ENCODE measurements at places on chromosomes 1 and 21.

- DNase-seq: no peak
Measured at GRCh38 chr1:61379693-61380092, 297.3 kb downstream of the NFIA start.

- no peak for DNase-seq
Measured at GRCh38 chr1:183638649-183639387, 3.2 kb upstream of the ARPC5 start.

DNA sequence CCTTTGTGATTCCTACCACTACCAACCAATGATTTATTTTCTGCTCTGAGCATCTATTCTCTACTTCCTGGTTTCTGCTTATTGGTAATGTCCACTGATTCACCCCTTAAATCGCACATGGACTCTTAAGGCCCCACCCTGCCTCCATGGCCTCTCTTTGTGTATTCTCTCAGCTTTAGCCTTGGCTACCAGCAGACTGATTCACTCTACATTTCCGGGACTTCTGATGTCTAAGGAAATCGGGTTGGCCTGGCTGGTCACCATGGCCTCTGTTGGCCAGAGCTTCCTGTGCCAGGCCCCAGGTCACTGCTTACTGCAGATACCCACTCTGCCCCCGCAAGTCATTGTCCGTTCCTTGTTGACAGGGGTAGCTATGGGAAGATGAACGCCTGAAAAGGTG is 40.9 kb downstream of the PDPN start:
- no peak for DNase-seq

DNA sequence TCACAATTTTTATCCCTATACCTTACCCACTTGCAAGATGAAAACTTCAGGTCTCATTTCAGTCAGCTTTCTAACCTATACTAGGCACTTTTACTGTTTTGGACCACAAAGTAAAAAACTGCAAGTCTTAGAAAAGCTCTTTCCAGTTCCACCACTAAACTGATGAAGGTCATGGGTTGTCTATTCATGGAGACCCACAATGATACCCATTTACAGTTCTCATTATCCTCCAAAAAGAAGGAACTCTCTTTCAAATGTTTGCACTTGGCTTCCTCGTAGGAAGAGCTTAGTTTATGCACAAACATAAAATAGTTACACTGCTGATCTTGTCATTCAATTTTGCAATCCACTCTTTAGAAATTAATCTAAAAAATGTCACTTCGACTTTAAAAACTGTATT is 9.3 kb downstream of the ZNF281 start:
- DNase-seq: no peak

GRCh38 chr1:64811131-64811530 is 66.3 kb downstream of the RAVER2 start:
- DNase-seq: no peak

GRCh38 chr1:108601708-108602410 is 42.0 kb downstream of the EEIG2 start:
- no peak for DNase-seq

- no peak for DNase-seq
Measured at GRCh38 chr1:169184812-169185211, 78.3 kb downstream of the ATP1B1 start.

DNA sequence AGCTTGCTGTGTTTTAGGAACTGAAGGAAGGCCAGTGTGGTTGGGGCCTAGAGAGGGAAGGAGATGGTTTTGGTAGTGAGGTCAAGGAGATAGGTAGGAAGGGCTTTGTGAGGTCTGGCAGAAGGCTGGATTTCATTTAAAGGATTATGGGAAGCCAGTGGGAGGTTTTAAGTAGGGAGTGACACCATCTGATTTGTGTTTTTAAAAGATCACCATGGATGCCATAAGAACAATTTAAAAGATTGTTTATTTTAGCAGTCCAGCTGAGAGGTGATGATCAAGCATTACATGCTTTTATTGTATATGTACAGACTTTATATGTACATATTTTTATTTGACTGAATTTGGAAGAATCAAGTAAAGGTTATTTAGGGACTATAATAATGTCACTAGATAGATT is 26.4 kb downstream of the RGL1 start:
- no peak for DNase-seq

DNA sequence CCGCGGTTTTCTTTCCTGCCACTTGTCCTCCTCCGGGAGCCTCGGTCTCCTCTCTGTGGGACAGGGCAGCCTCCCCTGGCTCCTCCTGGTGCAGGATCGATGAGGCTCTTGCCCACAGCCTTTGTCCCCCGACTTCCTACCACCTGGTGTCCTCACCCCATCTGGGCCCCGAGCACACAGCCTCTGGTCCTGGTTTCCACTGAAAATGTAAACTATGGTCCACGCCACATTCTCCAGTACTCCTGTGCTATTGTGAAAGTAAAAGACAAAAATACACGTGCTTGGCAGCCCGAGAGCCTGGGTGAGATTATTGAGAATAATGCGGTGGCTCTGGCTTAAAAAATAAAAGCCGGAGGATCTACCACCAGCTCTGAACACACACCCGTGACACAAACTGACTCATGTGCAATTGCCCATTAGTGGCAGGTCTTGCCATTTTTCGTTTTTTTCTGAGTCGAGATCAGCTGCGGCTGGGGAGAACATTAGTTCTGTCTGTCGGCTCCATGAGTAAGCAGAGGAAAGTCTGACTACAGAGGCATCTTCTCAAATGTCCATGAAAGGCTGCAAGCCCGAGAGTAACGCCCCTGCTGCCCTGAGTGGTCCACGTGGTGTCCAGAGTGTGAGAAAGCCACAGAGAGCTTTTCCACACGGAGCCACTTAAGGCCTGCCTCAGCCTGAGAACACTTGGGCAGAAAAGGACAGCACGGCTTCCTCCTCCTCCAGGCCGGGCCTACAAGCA is 5.7 kb upstream of the COL6A2 start:
- DNase-seq: no peak

DNA sequence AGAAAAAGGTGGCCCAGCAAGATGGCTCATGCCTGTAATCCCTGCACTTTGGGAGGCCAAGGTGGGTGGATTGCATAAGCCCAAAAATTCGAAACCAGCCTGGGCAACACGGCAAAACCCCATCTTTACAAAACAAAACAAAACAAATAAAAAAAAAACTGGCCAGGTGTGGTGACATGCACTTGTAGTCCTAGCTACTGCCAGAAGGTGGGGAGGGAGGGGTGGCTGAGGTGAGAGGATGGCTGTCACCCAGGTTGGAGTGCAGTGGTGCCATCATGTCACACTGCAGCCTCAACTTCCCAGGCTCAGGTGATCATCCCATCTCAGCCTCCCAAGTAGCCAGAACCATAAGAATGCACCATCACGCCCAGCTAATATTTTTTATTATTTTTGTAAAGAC is 22.8 kb downstream of the RERE start:
- no peak for DNase-seq

GRCh38 chr1:115160728-115161127 is 71.4 kb upstream of the TSPAN2 start:
- DNase-seq: no peak

GRCh38 chr1:235021321-235021720 is 107.3 kb downstream of the TOMM20 start:
- DNase-seq: no peak

- DNase-seq: no peak
Measured at GRCh38 chr1:190476806-190477205, 858 bp downstream of the BRINP3 start.

DNA sequence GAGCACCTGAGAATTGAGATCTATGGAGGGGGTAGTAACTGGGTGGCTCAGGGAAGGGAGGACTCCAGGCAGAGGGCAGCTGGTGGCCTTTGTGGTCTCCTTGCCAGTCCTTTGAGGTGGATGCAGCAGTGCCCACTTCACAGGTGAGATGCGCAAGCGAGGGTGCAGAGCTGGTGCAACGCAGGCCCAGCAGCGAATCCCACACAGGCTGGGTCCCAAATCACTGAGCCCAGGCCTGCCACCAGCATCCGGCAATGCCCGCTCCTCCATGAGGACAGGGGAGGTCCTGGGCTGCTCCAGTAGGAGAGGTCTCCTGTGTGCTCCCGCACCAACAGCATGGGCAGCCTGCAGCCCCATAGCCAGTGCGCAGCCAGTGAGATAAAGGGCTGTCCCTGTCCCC is 318.0 kb downstream of the PCP4 start:
- no peak for DNase-seq

- no peak for DNase-seq
Measured at GRCh38 chr1:101360506-101360905, 123.7 kb downstream of the S1PR1 start.

GRCh38 chr1:150560011-150560438 is 10.8 kb downstream of the ADAMTSL4 start:
- peak; percentile 83 for DNase-seq

DNA sequence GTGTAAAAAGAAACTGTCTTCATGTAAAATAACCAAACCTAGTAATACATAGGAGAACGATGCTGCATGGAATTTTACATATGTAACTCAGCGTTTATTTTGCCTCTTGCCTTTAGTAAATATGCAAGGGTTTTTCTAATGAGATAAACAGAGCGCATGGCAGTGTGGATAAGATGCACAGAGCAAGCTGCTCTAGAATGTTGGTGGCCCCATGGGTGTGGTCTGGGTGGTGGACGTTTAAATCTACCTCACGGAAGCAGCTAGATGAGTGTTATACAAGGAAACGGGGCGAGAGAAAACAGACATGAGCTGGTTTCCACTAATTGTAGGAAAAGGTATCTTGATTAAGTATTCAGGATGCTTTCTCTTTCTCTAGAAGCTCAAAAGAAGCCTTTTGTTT is 205.9 kb downstream of the DSCAM start:
- DNase-seq: no peak

- DNase-seq: peak; percentile 93
Measured at GRCh38 chr1:36602184-36602583, 119.5 kb upstream of the CSF3R start.

DNA sequence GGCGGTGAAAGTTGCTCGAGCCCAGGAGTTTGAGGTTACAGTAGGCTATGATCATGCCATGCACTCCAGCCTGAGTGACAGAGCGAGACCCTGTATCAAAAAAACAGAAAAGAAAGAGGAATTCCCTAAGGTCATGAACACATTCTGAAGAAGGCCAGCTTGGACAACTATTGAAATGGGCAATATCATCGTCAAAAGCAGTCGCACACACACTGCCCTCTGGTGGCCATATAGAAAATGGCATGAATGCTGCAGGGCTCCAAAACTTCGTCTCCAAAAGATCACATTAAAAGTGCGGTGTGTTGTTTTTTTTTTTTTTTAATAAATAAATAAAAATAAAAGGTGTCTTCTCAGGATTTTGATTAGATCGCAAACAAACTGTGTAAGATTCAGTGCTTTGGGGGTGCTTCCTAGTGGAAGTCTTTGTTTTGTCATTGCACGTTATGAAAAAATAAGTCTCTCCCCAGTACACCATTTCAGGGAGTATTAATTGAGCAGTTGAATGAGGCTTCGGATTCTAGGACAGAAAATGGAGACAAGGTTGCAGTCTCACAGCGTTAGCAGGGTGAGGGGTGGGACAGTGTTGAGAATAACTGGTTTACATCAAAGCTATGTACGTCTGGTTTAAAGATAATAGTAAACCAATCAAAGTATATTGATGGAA is 87.5 kb upstream of the FMN2 start:
- no peak for DNase-seq

GRCh38 chr1:147218606-147219005 is 6.5 kb downstream of the FMO5 start:
- no peak for DNase-seq

DNA sequence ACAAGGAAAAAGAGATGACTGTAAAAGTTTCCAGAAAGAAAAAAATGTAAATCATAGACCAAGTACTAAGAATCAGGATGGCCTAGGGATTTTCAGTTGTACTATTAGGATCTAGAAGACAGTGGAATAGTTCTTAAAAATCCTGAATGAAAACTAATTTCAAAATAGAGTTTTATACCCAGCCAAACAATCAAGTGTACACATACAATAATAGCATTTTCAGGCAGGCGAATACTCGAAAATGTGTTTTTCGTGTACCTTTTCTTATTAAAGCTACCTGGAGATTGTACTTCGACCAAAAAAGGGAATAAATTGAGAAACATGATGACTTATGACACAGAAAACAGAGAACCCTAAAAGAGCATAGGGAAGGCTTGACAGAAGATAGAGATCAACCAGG is 118.6 kb downstream of the SDCCAG8 start:
- DNase-seq: no peak

GRCh38 chr21:32413015-32413504 is 554 bp downstream of the EVA1C start:
- no peak for DNase-seq

GRCh38 chr1:228697207-228698016 is 37.9 kb upstream of the RHOU start:
- peak; percentile 36 for DNase-seq

- no peak for DNase-seq
Measured at GRCh38 chr1:44616284-44616990, 57.8 kb downstream of the TMEM53 start.

DNA sequence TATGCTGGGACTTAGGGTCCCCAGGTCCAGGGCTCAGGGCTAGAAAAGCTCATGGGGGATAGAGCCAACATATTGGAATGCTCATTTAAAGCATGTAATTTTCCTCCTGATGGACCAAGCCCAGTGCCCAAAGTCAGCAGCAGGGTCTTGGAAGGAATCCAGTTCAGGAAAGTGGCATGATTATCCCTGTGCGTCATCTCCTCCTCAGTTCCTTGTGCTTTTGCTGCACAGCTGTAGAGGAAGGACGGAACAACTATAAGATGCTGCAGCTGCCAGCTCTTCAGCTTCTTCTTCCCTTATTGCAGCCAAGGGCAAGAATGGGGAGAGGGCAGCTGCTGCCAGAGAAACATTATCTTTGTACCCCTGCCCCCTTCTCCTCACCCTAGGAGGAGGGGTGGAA is 58.4 kb downstream of the OVGP1 start:
- no peak for DNase-seq

GRCh38 chr1:11320153-11320936 is 47.3 kb downstream of the UBIAD1 start:
- DNase-seq: no peak

DNA sequence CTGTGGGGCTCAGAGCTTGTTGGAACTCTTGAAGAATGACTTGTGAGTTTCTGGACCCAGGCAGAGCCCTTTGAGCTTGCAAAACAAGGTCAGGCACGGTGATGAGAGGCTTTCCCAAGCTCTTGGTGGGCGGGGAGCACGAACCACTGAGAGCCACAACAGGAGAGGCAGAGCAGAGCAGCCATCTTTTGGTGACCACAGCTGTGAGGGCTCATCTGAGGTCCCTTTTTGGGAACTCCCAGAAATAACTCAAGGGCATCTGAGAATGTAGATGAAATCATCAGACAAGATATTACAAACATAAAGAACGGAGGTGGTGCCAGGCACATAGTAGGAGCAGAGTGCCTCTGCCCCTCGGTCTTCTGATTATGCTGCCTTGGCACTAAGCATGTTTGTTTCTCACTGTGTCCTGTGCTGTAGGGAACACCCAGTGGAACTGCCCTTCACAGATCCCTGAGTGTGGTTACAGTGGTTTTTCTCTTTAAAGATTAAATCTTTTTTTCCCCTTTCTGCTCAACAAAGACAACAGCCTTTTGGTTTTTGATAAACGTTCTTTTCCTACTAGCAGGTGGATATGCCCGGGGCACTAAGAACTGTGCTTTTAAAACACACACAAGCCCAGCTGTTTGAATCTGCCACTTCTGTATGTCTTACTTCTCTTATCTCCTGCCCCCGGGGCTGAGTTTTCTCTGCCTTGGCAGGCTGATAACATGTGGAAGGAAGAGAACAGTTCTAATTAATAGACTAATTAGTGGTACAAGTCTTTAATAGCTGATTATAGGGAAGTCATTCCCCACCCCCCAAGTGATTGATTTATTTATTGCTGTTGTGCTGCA is 37.7 kb downstream of the CD34 start:
- DNase-seq: no peak

Measured in NCI-H345 (cell line).